ENCODE measurements at places on chromosomes 6 and 20.

DNA sequence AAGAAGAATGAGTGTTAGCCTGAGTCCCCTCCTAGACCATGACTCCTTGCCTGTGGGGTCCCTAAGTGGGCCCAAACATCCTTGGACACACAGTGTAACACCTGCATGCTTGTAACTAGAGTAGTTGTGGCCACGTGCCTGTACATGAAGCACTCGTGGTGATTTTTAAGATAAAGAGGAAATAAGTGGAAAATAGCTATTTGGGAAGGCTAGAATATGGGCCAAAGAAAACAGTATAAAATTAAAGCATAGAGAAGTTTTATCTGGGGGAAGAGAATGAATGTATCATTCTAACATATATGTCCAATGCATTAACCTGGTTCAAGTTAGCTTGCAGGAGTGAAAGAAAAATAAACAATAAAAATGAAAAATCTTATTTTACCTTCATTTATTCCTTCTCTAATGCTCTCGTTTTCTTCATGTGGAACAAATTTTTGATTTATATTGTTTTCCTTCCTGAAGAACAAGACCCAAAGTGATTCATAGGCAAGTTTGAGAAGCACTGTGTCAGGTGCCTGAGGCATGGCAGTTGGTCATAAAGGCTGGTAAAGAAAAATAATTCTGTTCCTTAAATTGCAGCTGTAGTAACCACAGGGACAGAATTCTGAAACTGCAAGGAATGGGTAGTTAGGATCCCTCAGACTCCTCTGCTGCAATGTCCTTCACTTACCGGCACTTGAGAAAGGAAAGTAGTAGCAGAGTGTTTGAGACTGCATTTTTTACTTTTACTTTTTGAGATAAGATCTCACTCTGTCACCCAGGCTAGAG, 8.5 kb upstream of the CST3 start:
- no peak for DNase-seq

DNA sequence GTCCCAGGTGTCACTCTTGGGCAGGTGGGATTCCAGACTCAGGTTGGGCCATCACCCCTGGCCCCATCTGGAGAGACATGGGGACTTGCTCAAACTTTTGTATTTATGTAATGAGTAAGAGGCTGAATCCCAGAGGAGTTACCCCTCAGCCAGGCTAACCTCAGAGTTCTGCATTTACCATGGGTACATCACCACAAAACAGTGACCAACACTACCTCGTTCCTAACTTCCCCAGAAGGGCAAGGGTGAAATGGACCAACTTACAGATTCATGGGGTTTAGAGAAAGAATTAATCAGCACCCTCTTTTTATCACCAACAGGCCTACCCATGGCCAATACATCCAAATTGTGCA, 259.9 kb upstream of the MARCKS start:
- no peak for DNase-seq

GRCh38 chr20:41051009-41051825, 22.6 kb downstream of the TOP1 start:
- no peak for DNase-seq

DNA sequence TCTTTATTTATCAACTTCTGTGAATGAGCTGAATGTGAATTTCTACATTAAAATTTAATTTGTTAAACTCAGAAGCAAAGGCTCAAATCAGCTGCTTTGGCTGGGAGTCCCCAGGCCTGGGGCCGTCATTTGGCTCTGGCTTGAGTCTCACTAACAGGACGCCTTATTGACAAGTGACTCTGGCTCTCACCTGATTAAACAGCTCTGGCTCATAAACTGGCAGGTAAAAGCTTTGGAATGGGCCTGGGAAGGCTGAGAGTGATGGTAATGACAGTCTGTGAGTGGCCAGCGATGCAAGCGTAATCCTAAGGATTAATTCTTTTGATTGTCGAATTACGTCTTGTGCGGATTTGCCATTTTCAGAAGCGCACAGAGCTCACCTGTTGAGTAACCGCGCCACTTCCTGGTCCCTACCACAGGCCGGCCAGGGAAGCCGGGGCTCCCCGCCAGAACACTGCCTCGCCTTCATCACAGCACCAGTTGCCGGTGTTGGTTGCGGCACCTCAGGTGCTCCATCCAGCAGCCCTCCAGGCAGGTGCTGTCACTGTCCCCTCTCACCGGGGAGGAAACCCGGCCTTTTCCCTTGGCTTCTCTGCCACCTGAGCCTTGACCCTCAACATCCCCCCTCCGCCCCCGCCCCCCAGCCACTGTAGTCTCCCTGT, 110.7 kb downstream of the ZDHHC14 start:
- no peak for DNase-seq

GRCh38 chr6:52016915-52017748, 70.3 kb downstream of the PKHD1 start:
- DNase-seq, result no peak

- DNase-seq, result peak; percentile 63
Observed at GRCh38 chr6:129575378-129576118, 134.4 kb downstream of the ARHGAP18 start.

DNA sequence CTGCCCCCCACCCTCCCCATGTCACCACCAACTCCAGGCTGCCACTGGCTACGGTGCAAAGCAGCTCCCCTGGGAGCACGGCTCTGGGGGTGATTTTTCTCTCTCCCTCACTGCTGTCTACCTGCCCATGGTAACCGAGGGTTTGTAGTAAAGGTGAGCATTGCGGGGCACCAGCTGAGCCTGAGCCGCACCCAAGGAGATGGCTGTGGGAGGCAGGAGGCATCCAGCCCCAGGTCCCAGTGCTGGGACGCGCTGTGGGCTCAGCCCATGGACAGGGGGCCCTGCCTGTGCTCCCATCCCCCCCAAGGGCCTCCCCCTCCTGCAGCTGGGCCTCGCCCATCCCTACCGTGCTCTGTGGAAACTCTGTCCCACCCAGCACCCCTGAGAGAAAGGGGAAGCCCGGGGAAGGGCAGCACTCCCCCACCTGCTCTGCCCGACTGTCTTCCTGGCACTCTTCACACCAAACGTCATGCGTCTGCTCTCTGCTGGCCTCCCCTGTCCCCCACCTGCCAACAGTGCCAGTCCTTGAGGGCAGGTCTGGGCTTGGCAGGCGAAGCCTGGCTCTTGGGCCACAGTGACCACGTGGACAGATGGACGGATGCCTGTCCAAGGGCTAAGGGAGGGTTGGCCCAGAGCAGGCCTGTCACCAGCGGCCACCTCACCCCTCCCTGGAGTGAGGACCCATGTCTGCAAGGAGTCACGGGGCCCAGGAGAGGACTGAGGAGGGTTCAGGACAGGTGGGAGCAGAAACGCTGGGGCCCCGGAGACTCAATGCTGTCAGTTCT, 3.8 kb upstream of the CHRNA4 start:
- DNase-seq, result no peak

DNA sequence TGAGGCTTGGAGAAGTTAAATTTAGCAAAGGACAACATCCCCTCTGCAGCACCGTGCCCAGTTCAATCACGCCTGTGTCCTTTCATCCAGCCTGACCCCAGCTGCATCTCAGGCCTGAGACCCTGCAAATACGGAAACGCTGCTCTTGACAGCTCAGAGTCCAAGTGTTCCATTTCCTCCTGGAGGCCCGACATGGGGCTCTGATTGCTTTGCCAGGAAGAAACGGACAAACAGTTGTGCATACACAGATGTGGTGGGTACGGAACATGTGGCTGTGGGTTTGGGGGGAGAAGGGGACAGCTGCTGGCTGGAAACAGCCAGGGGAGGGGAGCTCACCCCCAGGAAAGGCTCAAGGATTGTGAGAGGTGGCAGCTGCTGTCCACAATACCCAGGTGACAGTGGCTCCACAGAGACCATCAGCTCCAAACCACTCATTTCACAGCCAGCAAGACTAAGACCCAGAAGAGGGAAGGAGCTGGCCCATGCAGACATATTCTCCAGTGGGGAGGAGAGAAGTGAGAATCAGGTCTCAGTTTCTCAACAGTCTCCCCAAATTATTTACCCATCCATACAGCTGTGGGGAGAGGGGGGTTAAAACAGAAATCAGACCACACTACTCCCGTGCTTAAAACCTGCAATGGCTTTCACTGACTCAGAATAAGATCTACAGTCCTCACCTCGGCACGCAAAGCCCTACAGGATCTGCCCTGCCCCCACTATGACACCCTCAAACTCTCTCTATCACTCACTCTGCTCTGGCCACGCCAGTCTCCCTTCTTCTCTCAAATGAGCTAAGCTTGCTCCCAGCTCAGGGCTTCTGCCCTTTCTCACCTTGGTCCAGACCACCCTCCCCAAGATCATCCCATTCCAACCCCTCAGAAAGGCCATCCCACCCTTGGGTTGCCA, 89.1 kb downstream of the PREX1 start:
- peak; percentile 26 for DNase-seq

DNA sequence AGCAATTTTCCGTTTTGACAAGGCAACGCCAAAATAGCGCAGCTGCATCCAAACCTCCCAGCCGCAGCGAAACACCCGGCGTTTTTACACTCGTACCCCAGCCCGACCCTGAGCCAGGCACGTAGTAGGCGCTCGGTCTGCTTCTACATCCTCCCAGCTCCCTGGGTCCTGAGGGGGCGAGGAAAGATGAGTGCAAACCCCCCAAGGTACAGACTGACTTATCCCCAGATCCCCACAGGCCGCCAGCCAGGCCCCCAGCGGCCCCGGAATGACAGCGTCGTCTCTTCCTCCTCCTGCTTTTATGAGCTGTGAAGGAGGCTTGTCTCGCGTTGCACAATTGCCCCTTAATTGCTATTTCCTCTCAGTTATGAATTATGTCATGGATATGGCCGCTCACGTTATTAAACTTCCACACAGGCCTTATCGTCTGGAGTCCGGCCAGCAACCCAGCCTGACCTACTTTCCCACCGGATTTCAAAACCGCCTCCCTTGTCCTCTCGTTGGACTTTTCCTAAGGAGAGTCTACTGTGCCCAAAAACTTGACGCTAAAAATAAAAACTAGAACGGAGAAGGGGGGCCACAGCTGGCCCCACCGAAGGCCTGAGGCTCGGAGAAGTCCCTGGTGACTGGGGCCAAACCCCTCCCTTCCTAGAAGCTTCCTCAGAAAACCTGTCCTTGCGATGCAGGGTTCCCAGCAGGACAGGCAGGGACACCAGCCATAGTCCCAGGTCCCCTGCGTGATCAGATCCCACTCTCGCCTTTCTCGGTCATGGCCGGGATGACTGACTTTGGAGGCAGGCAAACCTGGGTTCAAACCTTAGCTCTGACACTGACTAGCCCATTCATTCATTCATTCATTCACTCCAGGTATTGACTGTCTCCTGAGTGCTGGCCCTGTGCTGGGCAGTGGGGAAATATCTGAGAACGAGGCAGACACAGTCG, 130.9 kb upstream of the PTPN1 start:
- no peak for DNase-seq

GRCh38 chr6:110017946-110018345, 39.8 kb downstream of the GPR6 start:
- DNase-seq, result no peak

- no peak for DNase-seq
Observed at GRCh38 chr6:53312355-53312754, 36.4 kb downstream of the ELOVL5 start.

GRCh38 chr20:50913690-50914375, 17.4 kb downstream of the ADNP start:
- no peak for DNase-seq

DNA sequence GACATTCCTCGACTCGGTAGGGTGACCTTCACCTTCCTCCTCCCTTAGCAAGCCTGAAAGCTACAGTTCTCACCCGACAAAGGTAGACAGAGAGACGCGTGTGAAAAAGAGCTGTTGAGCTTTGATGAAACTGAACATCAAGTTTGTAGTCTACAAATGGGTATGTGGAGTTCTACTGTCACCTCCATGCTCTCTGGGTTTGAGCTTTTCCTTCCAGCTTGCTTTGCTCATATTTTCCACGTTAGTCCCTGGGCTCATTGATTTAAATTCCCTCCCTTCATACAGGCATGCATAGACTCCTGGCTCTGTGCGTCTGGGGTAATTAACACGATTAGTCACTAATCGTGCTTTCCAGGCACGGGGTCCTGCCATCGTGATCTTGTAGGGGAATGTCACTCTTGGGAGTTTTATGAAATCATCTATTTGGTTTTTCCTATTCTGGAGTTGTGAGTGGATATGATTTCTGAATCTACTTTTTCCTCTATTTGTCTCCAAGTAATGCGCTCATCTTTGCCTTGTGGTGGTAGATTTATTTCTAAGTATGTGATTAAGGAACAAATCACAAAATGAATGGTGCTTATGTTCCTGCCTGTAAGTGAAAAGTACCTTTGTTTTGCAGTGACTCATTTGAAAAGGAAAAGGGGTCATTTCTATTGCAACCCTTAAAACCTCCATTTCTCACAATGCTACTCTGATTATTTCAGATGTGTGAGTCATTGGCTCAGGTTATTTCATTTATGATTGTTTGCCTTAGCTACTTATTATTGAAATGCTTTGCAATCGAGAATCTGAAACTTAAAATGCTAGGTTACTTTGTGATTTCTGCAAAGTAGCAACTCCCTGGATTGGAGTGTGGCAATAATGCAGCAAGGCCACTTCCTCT, 154.6 kb downstream of the ZDHHC14 start:
- DNase-seq, result no peak

DNA sequence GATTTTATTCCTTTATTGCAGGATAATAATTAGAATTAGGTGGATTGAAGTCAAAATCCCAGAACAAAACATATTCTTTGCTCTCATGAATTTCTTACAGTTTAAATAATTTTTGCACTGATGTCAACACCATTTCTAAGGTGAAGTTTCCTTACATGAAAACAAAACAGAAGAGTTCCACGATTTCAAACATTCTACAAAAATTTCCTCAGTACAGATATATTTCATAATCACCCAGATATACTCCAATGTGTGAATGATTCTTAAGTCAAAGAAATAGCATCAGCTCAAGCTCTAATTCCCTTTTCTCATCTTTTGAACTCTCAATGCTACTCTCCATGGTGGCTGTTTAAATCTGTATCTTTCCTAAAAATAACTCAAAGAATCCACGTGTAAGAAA, 39.5 kb upstream of the THBS2 start:
- DNase-seq, result no peak

GRCh38 chr6:107152638-107153430, 37.5 kb upstream of the BEND3 start:
- DNase-seq, result no peak

DNA sequence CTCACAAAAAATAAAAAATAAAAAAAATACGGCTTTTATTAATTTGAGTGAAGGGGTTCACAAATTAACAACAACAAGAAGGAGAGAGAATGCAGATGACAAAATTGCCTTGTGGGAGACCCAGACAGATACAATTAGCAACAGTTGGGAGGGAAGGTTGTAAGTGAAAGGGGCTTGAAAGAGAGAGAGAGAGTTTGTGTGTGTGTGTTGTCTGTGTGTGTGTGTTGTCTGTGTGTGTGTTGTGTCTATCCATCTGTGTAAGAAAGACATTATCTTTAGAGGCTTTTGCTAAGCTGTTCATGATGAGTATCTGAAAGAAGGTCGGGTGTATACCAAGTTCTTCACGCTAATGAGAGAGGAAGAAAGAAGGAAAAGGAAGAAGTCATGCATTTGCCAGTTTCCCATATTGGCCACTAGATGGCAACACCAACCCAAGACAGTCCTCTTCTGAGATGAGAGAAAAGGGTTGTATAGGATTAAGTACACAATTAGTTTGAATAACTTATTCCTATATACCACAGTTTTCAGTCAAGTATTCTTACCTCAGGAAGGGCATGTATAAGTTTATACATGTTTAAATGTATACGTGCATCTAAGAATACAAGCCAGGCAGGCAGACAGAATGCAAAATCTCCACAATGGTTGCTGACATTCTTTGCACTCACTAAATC, 63.7 kb upstream of the CD2AP start:
- DNase-seq, result peak; percentile 82

Measured in hippocampal formation (tissue), 2 donors.